Activated T-cell treated with anti-CD3 and anti-CD28 coated beads for 24 hours (primary cell): ENCODE measurements at places on chromosomes 6 and 20.

DNA sequence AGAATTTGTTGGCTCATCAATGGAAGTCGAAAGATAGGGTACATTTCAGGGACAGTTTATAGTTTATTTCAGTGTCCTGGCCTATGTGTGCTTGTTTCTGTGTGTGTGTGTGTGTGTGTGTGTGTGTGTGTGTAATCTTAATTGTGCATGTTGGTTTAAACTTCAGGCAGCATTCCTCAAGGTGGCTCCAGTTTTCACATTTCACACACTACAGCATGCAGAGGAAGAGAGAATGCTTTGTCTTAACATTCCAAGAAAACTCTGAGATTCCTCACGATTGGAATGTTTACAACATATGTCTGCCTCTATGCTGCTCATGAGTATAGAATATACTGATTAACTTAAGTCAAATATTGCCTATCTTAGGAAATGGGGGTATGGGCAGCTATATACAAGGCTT, 332.6 kb upstream of the EPHA7 start:
- DNase-seq: no peak

DNA sequence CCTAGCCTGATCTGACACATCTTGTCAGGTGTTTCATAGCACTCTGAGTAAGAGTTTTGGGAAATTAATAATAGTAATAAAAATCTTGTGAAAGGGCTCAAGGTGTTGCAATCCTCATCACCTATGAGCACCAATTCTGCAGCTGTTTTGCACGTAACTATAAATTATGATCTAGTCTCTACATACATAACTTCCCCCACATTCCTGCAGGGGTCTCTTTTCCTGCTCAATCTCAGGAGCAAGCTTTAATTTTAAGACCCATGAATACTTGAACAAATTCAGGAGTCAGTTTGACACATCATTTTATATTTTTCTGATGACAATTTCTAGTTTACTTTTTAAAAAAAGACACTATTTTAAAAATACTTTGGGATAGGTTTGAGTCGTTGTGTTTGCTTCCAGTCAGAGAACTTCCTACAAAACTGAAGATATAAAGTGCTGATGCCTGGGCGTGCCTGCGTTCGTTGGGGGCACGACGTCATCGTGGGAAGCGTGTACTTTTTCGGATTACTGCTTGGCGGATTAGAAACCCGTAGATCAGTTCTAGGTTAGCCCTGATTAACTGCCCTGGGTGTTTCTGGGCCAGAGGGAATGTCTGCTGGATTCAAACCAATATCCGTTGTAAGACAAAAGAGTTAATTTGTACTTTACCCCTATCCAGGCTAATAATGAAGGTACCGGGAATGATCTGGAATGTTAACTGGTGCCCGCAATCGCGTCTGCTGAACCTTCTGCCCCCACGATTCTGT, 1.0 kb upstream of the E2F3 start:
- DNase-seq: peak; percentile 30

- DNase-seq: no peak
These were observed 71.3 kb downstream of the EFHC1 start for GRCh38 chr6:52491203-52492069.

DNA sequence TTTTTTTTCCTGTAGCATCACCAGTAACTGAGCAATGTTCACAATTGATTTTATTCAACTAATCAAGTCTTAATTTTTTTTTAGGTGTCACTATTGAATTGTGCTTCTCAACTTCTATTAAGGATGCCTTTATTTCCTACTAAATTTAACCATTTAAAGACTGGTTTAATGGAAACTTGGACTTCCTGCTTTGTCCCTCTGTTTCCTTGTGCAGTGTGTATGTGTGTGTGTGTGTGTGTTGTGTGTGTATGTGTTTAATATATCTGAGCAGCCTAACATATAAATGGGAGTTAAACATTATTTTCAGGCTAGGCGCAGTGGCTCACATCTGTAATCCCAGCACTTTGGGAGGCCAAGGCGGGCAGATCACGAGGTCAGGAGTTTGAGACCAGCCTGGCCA, 1.8 kb downstream of the SERPINB6 start:
- no peak for DNase-seq

- DNase-seq: no peak
These were observed 30.5 kb downstream of the NFATC2 start for GRCh38 chr20:51511861-51512619.

- DNase-seq: no peak
These were observed 20.2 kb downstream of the SLC9A8 start for GRCh38 chr20:49832632-49833327.

DNA sequence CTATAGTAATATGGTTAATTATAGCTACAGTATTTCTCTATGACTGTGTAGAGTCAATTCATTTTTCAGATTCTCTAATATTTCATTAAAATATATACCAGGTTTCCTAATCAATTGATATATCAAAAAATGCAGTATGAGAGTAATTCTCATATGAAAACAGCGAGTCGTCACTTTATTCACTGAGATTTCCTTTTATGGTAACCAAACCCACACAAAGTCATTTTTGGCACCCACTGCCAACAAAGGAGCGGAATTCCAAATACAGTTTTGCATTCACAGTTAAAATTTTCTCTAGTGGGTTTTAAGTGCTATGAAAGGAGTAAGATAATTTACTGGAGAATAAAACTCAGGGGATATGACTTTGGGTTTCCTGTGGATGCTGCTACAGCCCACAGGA, 163.8 kb downstream of the HIVEP2 start:
- DNase-seq: no peak

GRCh38 chr6:134983823-134984222, 33.9 kb upstream of the ALDH8A1 start:
- DNase-seq: no peak

DNA sequence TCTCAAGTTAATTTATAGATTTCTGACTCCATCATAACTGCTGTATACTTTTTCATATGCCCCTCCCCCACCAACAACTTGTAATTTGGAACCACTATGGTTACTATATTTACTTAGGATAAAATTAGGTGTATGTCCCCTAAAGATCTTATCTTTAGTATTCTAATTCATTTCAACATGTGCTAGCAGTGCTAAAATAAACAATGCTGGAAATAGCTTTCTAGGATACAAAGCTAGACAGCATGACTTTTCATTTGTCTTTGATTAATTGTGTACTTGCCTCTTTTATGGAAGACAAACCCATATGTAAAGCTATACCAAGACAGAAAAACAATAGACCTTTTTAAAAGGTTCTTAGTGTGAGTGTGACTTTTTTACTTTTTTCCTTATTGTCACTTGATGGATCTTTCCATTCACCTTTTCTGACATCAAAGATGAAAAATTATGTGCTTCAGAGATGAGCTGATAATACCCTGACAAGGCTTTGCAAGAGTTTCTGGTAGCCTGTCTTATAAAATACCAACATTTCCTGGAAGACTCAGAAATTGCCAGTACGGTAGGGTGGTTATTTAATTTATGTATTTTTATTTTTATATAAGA, 31.2 kb upstream of the POPDC3 start:
- DNase-seq: no peak

- peak; percentile 62 for DNase-seq
These were observed 7.3 kb upstream of the ULBP2 start for GRCh38 chr6:149934249-149935156.

DNA sequence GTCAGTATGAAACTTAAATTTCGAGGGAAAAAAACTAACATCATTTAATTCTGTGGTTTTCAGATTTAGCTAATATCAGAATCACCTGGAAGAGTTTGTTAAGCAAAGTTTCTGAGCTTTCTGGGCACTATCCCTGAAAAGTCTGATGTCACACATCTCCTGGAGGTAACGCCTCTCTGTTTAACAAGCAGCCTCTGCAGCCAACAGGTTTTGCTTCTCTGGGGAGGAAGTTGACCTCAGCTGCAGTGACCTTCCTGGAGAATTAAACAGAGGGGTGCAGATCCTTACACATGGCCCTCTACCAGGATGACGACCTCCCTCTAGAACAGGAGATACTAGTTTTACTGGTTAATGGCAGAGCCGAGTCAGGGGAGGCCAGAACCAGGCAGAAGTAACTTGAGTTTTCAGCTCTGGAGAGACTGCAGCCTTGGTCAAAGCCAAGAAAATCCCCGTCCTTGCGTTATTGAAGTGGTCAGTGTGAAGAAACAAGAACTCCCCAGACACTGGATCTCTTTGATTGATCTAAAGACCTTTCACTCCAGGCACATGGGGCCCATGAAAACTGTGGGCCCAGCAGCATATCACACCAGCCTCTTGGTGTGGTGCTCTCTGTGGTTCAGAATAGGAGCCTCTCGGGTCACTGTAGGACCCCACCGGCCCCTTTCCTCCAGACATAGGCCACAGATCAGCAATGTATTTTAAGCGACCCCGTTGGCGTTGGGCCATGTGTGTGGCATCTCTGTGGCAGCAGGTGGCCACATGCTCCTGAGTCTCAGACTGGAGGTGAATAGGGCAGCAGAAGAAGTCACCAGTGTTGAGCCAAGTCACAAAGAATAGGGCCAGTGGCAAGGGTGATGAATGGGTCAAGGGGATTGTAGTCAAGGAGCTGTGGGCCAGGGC, 33.4 kb upstream of the CCR6 start:
- DNase-seq: no peak

- no peak for DNase-seq
These were observed 45.8 kb downstream of the DOP1A start for GRCh38 chr6:83113258-83113657.

GRCh38 chr6:24936641-24937317, 1.0 kb upstream of the RIPOR2 start:
- DNase-seq: peak; percentile 57

DNA sequence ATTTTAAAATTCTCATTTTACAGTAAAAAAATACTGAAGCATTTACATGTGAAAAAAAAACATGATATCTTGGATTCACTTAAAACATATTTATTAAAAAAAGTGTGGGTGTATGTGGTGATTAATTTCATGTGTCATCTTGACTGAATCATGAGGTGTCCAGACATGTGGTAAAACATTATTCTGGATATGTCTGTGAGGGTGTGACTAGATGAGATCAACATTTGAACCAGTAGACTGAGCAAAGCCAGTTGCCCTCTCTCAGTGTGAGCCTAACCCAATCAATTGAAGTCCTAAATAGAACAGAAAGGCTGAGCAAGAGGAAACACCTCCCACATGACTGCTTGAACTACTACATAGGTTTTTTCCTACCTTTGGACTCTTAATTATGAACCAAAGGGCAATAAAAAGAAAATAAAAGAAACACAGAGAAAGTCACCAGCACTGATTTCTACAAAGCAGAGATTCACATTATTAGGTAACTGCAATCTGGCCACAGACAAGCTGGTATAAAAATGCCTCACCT, 90.5 kb upstream of the VGLL2 start:
- no peak for DNase-seq

DNA sequence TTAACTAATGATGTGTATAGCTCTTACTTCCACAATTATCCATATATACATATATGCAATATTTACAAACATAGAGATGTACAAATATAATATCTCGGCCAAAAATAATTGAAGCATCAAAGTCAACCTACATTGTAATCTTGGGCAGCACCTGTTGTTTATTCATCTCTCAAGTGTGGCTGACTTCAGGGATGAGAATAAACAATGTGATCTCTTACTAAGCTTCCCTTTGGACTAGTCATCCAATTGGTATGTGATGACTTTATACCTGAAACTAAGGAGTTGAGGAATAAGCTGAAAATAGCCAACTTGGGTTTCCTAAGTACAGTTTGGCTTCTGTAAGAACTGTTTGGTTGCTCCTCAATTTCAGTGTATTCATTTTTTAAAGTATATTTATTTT, 256.6 kb downstream of the KHDC1L start:
- DNase-seq: no peak

DNA sequence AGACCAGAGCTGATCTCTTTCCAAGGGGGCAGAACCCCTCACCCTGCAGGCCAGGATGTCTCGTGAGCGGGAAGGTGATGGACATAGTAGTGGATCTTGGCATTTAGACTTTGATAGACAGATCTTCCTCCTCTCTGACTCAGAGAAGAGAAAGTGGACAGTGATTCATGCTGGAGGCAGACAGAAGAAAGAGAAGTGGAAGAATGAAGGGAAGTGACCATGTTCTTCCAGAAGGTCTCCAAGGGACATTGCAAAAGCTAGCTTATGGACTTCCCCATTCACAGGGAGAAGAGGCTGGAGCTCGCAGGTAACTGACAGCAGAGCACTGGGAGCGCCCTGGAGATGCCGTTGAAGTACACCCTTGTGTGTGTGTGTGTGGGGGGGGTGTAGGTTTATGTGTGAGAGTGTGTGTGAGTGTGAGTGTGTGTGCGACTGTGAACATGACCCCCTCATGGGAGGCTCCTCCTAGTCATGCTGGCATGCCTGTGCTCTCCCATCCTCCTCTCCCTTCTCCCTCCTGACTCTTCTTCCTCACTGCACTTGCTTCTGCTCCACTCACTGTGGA, 8.0 kb upstream of the RAET1L start:
- DNase-seq: no peak

GRCh38 chr20:60210779-60211617, 252.8 kb downstream of the CDH26 start:
- peak; percentile 47 for DNase-seq

- DNase-seq: no peak
These were observed 154.8 kb downstream of the RPS12 start for GRCh38 chr6:132969196-132969595.

GRCh38 chr20:25259788-25260254, 11.9 kb downstream of the PYGB start:
- DNase-seq: no peak

GRCh38 chr6:55578537-55579363, at the start of gene HMGCLL1:
Gene HMGCLL1 (minus strand): TSS chr6:55579192. CDS start chr6:55579055, 137 bp downstream.
- DNase-seq: no peak

DNA sequence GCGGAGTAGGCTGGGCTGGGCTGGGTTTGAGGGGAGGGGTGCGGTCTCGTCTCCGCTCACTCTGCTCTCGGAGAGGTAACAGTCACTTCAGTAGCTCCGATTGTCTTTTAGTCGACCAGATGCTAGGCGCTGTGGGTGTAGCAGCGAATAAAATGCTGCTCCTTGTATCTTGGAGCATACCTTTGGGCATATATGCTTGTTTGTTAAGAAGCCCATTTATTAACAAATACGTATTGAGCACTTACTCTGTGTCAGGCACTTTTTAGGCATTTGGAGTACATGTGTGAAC, 545 bp downstream of the ACTR5 start:
- DNase-seq: peak; percentile 51

- no peak for DNase-seq
These were observed 224.9 kb downstream of the FARS2 start for GRCh38 chr6:5486214-5486613.

DNA sequence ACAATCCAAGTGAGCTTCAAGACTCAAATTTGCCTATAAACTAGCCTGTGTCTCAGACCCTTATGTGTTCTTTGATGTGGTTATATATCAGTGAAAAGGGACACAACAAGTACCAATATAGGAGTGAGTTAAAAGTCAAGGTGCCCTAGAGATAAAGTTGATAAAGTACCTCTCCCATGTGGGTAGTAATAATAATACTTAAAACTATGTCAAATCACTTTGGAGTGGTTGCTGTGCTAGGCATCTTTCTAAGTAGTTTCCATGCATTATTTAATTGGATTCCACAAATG, 100.4 kb downstream of the BMP5 start:
- no peak for DNase-seq

- no peak for DNase-seq
These were observed 194.2 kb upstream of the NT5E start for GRCh38 chr6:85255661-85256060.

DNA sequence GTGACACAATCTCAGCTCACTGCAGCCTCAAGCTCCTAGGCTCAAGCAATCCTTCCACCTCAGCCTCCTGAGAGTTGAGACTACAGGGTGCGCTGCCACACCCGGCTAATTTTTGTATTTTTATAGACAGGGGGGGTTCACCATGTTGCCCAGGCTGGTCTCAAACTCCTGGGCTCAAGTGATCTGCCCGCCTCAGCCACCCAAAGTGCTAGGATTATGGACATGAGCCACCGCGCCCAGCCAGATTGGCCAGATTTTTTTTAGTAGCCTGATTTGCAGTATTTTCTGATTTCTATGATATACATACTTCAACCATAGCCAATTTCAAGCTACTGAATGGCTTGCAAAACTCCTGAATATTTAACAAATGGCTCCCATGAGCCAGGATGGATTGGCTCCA, 21.4 kb upstream of the DLGAP4 start:
- DNase-seq: no peak
